ENCODE measurements at places on chromosomes 12 and 14.

DNA sequence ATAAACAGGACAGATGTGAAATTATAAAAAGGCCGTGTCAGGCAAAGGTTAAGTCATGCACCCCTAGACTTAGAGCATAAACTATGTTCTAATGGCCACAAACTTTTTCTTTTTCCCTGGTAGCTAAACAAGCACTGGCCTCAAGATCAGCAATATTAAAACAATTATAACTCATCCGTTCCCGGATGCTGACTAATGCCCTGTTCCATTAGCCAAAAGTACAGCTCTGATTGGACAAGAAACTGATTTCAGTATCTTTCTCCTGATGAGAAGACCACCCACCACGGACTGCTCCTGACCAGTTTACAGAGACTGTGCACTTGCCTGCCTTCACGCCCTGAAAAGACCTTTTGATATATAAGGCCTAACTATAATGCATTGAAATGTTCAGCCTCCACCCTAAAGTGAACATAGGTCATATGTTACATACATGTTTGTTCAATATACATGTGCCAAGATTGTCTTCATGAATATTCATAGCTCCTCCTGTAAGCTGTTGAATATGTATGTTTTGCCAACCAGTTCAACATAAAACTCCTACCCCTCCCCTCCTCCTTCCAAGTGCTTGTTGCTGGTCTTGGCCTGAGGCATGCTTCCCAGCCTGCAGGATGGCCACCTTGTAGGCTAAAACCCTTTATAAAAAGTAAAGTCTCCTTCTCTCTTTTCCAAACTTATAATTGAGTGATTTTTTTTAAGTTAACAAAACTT lies 162.0 kb downstream of the IPO8 start:
- DNase-seq, result no peak

GRCh38 chr14:30264161-30264560 lies 294.8 kb upstream of the G2E3 start:
- DNase-seq, result no peak

- DNase-seq, result no peak
These were observed 58.7 kb downstream of the GNS start for GRCh38 chr12:64700532-64700931.

- peak; percentile 37 for DNase-seq
These were observed 169.0 kb upstream of the RTL1 start for GRCh38 chr14:101072531-101072930.

GRCh38 chr14:78316786-78317185 lies 146.6 kb downstream of the NRXN3 start:
- DNase-seq, result no peak

- no peak for DNase-seq
These were observed 2.9 kb upstream of the SRGAP1 start for GRCh38 chr12:63841571-63841970.

DNA sequence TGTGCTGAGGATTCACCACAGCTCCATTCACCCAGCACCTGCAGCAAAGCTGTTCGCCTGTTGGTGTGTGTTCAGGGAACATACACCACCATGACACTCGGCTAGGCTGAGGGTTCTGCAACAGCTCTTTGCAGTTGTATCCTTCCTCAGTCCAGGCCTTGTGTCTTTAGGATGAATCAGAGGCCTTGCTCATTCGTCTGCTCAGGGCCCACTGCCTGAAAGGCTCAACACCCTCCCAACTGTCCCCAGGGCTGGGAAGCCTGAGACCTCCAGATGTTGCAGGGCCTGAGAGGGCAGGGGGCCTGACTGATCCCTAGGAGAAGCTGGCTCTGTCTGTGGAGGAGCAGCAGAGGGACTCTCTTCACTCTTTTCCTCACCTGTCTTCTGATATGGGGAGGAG lies 11.2 kb downstream of the ZDHHC22 start:
- no peak for DNase-seq

GRCh38 chr12:19999805-20000138 lies 368.6 kb upstream of the PDE3A start:
- no peak for DNase-seq

DNA sequence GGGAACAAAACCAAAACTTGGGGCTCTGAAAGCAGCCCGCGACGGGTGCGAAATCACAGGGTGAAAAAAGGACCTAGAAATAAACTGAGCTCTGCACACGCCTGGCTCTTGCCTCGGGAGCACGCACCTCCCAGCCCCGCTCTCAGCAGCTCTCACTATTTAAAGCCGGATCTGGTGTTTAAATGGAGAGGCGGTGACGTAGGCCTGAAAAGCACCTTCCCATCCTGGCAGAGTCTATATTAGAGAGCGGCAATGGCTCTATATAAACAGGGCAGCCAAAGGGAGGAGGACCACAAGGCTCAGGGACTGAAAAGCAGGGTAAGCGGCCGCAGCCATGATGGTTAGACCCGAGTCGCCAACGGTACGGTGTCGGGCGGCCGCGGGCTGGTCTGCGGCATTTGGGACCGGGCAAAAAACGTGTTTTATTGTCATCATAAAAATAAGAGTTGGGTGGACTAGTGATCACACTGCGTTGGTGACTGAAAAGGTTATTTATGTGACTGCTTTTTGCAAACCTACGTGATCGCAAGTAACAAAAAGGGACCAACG lies 1.5 kb downstream of the GTF2A1 start:
- DNase-seq, result peak; percentile 95
